GM04503 (cell line): ENCODE measurements at places on chromosomes 7 and 10.

GRCh38 chr10:72846238-72846637 is 47.3 kb upstream of the OIT3 start:
- DNase-seq, result peak; percentile 24

DNA sequence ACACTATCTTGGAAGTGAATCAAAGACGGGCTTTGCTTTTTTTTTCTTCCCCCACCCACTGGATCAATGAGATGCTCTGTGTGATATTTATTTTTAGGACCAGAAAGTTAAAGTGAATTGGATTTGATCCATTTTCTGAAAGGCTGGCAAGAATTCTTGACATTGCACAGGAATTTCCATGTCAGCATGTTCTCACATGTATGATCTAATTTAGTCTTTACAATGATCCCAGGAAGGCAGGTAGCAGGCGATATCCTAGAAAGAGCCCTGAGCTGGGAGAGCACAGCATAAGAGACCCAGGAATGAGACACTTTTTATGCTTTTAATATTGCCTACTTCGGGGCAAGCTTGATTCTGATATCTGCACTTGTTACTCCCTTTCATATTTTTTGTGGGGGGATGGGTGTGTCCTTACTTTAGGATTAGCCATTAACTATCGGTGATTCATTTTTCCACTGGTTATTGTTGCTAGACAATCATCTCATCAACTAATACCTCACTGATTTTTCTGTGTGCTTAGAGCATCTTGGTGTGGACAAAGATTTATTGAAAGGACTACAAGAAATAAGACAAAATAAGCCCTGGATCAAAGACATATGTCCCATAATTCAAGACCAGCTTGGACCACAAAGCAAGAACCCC is 58.1 kb downstream of the NRP1 start:
- no peak for DNase-seq

GRCh38 chr10:117167789-117168674 is 29.3 kb upstream of the KCNK18 start:
- no peak for DNase-seq

DNA sequence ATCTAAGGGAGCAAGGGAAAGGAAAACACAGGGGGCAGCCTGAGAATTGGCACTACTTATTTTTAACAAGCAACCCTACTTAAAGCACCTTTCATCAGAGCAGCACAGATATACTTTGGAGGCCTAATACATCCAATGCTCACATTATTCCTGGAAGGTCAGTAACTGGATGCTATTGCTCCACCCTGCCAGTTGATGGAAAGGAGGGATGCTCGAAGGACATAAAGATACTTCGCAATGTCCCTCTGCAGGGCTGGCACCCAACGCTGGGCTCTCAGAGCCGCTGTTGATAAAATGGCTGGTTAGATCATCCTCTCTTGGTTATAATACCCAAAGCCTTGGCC is 307.9 kb upstream of the AOAH start:
- DNase-seq, result no peak

- DNase-seq, result no peak
These were observed 48.6 kb upstream of the NRP1 start for GRCh38 chr10:33382921-33383713.

DNA sequence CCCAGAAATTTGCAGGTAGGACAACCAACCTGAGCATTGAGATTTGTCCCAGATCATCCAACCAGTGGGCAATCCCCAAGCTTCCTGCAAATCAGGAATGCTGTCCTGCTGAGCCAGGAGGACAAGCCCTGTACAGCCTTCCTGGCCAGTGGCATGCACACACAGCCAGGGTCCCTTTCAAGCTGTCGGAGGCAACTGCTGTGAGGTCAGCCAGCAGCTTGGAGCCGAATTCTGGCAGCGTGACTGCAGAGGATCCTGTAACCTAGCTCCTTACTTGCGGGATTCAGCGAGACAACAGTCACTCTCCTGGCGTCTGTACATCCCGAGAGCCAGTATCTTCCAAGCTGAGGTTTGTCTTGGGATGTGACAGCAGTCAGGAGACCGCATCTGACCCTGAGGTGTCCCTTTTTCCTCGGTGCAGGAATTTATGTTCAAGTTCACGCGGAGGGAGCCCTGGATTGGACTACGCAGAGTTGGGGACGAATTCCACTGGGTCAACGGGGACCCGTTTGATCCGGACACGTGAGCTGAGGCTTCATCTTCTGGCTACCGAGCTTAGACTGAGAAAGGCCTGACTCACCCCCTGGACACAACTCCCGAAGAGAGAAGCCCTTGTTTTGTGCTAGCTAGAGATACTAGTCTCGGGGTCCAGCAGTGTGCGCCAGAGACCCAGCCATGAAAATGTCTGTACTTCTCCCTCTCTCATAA is 18.3 kb downstream of the CLEC2L start:
- DNase-seq, result no peak

- DNase-seq, result no peak
These were observed 3.1 kb upstream of the IFIT1B start for GRCh38 chr10:89374713-89375141.

DNA sequence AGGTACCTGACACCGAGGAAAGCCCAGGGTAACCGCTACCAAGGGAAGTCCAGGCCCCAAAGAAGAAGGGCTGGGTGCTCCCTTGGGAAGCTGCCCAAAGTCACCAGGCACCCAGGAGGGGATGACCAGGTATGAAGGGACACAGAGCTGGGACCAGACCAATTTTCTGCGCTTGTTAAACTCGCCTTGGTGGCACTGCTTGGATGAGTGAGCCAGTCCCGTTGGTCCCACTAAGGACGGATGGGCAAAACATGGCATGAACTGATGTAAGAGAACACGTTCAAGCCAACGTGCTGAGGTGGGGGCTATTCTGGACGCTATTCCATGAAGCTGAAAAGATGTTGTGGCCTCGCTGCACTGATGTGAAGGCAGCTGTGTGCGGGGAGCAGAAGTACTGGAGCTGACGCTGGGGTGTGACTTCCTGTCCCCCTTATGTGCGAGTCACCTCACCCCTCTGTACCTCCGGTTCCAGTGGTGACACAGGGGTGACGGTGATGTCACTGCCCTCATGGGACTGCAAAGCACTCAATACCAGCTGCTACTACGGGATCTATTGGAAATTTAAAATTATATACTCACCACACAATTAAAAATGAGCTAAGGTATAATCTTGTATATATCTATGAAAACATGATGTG is 73.6 kb downstream of the COBL start:
- DNase-seq, result no peak

- no peak for DNase-seq
These were observed 99.0 kb downstream of the SPAG6 start for GRCh38 chr10:22444219-22444788.

GRCh38 chr7:152313831-152314604 is 121.8 kb downstream of the KMT2C start:
- no peak for DNase-seq

GRCh38 chr10:44046605-44047004 is 338.3 kb downstream of the CXCL12 start:
- DNase-seq, result no peak

- DNase-seq, result no peak
These were observed 13.2 kb downstream of the ATE1 start for GRCh38 chr10:121914661-121915060.

GRCh38 chr7:132565441-132565840 is 10.8 kb downstream of the PLXNA4 start:
- no peak for DNase-seq

- DNase-seq, result no peak
These were observed 27.1 kb upstream of the VCL start for GRCh38 chr10:73970845-73971244.

- DNase-seq, result no peak
These were observed 10.3 kb downstream of the GRID1 start for GRCh38 chr10:86356296-86356695.

- DNase-seq, result no peak
These were observed 574.9 kb downstream of the CCSER2 start for GRCh38 chr10:84903320-84903719.

DNA sequence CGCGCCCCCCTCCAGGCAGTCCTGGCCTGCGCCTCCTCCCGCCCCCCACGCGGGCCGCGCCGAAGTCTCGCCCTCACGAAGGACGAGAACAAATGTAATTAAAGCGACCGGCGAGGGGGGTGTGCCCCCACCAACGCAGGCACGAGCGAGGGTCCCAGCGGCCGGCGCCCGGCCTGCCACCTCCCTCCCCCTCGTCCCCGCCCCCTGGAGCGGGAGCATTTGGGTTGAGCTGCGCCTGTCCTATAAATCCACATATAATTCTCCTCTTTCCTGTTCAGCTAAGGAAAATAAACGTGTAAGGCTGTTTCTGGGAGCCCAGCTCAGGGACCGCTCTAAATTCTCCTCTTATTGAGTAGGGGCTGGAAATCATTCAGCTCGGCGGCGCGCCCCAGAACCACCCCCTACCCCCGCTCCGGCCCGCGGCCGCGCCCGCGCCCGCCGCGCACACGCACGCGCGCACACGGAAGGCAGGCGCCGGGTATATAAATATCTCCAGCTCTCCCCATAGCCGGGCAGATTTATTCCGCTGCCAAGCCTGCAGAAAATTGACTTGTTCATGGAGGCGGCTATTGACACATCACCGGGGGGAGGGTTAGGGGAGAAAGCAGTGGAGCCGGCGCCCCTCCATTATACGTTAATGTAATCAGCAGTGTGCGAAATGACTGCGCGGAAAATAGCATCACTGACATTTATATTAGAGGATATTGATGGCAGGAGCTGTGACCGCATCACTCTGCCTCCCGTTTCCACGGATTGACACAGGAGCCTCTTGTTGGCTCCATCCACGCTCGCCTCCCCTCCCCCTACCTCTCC is 61.6 kb upstream of the BTRC start:
- DNase-seq, result no peak

GRCh38 chr10:33901166-33901565 is 566.7 kb upstream of the NRP1 start:
- peak; percentile 37 for DNase-seq

DNA sequence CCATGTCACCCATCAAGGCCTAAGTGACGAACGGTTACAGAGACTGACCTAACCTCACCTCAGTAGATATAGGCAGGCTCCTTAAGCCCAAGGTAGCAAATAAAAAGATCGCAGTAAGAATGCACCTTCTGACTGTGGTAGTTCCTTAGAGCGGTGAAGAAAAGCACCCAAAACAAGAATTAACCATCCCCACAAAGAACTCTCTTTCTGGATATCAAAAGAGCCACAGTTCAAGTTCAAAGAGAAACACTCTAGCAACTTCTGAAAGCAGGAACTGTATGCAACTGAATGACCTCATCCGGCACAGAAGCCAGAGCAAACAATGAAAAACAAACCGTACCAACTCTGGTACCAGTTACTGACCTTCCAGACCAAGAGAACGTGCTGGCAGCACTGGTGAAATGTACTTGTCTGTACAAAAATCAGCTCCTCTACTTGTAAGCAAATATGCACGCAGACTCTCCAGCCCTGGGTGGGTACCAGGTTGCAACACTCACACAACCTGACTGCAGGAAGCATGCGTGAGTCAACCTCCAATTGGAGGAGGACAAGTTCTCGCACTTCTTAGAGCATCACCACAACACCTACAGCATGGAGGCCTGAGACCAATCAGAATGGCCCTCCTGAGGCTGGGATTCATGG is 202.7 kb downstream of the FAM107B start:
- DNase-seq, result no peak

DNA sequence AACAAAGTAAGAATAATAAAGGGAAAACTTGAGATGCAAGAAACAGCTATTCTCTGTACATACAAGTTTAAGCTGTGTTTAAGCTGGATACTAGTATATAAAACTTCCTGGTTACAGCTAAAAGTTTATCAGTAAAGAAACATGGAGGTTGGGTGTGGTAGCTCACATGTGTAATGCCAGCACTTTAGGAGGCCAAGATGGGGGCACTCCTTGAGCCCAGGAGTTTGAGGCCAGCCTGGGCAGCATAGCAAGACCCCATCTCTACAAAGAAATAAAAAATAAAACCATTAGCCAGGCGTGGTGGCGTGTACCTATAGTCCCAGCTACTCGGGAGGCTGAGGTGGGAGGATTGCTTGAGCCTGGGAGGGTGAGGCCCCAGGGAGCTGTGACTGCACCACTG is 3.2 kb downstream of the RSU1 start:
- no peak for DNase-seq

GRCh38 chr7:26292768-26293560 is 1.3 kb downstream of the SNX10 start:
- no peak for DNase-seq

DNA sequence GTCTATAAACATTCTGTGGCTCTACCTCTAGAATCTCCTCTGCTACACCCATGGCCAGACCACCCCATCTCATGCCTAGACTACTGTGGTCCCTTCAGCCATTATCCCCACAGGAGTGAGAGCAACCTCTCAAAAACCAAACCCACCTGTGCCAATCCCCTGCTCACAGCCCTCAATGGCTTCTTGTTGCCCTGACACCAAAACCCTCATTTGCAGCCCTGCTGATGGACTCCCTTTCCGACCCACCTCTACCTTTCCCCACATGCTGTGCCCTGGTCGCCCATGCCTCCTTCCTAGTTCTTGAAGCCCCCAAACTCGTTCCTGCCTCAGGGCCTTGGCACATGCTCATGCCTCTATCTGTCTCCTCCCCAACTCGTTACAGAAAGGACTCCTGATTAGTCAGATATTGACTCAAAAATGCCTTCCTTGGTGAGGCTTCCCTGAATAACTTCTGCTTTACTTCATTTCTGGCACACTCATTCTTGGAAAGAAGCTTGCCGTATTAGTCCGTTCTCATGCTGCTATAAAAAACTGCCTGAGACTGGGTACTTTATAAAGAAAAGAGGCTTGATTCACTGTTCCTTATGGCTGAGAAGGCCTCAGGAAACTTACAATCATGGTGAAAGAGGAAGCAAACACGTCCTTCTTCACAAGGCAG is 104.2 kb downstream of the TEX36 start:
- DNase-seq, result peak; percentile 18

DNA sequence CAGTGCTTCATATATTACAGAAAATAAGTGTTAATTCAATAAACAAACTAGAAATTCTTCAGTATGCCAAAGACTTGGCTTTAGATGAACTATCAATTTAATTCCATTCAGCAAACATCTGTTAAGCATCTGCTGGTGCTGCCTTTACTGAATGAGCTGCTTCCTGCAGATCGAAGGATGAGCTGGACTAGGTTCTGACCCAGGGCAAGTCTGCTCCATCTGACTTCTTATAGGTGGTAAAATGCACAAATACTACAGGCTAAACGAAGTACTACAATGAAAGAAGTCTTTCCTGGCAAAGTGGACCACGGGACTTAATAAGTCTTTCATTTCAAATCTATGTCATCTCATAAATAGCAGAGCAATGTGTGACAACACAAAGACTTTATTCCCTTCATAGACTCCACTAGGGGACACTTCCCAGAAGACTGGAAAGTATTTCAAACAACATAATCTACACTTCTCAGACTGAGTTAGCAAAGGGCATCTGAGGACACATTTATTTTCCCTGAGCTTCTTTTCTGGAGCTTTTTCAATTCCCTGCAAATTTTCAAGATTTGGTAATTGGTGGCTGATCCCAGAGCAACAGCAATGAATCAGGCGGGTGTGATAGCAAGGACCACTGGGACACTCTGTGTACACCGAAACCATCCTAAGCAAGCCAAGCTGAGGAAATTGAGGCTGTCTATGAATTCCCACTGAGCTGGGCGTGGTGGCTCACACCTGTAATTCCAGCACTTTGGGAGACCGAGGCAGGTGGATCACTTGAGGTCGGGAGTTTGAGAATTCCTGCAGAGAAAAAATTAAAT is 108.9 kb upstream of the FRMD4A start:
- DNase-seq, result peak; percentile 13
